ENCODE measurements at places on chromosomes 3 and 15.

GRCh38 chr15:63517202-63517601 is 12.8 kb downstream of the USP3 start:
- DNase-seq = no peak

DNA sequence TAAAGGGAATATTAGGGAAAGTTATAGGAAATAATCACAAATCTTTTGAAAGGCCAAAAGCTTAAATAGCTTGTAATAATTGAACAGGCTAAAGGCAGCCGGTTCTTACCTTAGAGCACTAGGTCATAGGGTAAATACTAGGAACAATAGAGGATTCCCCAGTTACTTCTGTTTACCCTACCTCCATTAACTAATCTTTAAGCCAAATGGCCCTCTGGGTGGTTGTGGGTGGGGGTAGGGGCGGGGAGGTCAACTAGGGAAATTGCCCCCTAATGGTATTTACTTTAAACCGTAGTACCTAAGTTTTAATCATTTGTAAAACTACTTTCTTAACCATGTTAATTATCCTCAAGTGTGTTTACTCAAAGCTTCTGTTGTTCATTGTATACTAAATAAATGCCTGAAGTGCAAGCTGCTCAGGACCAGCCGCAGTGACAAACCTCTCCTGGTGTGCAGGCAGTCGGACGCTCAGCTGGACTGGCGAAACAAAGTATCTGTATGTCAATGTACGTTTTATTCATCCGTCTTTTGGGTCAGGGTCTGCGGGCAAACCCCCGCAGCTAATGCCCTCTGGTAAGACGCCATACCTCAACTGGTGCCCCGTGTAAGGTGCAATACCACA is 18.9 kb downstream of the MAGEL2 start:
- DNase-seq = no peak

DNA sequence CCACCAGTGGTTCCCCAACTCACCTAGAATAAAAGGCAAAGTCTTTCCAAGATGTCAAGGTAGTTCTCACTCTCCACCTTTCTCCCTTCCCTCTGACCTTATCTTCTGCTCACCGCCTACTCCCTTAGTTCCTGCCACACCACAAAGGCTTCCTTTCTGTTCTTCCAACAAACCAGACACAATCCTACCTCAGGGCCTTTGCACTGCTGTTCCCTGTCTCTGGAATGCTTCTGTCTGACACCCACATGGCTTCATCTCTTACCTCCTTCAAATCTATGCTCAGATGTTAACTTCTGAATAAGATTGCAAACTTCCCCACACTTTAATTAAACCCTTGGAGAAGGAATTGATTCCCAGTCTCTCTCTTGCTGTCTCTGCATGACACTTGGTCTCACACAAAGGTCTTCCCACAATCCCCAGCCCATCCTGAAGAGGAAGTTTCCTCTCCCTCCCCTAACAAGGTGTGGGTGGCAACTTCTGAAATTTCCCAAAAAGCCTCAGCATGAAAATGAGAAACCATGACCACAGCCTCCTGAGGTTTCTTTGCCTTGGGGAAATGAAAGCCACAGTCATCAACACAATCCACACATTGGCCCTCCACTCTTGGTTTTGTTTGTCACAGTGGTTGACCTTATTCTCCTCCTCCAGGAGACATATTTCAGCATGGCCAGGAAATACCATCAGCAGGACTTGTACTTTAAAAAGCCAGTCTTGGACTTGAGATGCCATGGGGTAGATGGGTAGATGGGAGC is 3.0 kb upstream of the RYK start:
- no peak for DNase-seq

GRCh38 chr3:165125836-165126235 is 47.5 kb upstream of the SI start:
- no peak for DNase-seq

DNA sequence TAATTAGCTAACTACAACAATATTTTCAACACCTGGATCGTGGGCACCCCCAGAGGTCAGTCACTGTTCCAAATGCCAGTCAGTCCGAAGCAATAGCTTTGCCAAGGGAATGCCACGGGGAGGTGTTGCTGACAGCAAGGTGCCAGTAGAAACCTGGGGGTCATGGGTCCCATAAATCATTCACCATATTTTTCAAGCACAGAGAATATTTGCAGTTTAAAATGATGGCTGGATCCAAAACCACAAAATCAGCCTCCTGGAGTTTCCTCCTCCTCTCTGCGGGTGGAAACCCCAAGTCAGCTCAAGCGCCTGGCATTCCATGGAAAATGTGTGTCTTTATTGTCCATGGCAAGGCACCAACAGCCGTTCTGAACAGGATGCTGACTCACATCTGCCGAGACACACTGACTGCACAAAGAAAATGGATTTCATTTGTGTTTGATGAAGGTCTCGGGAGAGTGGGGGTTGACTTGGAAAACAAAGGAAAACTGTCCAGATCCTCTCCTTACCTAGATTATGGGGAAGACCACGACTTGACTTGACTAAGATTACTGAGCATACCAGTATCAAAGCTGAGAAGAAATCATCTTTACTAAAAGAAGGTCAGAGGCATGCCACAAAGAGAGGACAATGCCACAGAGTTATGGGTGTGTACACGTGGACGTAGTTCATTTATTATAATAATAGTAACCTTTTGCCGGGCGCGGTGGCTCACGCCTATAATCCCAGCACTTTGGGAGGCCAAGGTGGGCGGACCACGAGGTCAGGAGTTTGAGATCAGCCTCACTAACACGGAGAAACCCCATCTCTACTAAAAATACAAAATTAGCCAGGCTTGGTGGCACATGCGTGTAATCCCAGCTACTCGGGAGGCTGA is 26.4 kb downstream of the ANXA2 start:
- no peak for DNase-seq

DNA sequence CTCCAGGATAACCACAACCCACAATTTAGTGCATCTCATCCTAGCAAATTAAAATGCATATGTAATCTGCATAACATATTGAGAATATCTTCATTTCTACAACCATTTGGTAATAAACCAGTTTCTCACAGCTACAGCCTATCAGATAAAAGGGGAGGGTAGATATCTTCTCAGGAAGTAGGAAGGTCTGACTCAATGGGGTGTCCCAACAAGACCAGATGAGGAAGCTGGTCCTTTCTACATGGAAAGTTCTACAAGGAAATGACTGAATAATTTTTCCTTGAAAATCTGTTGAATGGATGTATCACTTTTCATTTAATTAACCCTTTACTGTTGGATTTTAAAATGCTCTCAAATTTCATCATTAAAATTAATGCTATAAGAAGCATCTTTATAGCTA is 17.4 kb upstream of the TMPRSS7 start:
- no peak for DNase-seq

- DNase-seq = no peak
Measured at GRCh38 chr3:12632523-12632922, 31.4 kb downstream of the RAF1 start.

All from right renal cortex interstitium (tissue), 3 donors.